Astrocyte (in vitro differentiated cells and primary cell): ENCODE measurements at places on chromosomes 6 and 20. TPM values are rescaled to one million over a fixed set of nuclear protein-coding genes. Genes with fewer than 3 reads are reported as not detected.

GRCh38 chr20:37989601-37990295, 43.5 kb downstream of the TTI1 start:
- H3K27me3 ChIP-seq = no peaks in the 10 kb centered on the region
- DNase-seq = no peak
- H3K36me3 ChIP-seq = no peaks in the 10 kb centered on the region
- peak overlapping the region; percentile 2 for H3K27ac ChIP-seq

GRM1 gene
- 0.05 and 0.07 TPM in 2 replicates for total RNA-seq

SLC22A3 gene
- 0.57 and 0.89 TPM in 2 replicates for total RNA-seq

DNA sequence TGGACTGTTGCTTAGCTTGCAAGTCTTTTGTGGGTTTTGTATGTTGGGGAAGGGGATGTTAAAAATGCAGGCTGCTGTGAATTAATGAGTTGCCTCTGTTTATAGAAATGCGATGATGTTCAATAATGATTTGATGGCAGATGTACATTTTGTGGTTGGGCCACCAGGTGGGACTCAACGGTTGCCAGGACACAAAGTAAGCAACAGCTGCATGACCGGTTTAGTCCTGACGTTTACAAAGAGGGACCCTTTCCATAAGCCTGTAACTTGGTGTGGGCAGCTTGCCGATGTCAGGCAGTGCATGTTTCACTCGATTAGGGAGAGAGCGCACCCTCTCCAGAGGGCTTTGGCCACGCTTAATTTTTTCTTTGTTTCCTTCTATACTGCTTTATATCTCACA, 1.3 kb downstream of the BTBD3 start:
- H3K4me1 ChIP-seq = peaks cover 6% of the 10 kb centered on the region
- no peak overlapping the region for H3K4me3 ChIP-seq
- peak; percentile 12 for DNase-seq
- peaks cover 10% of the 10 kb centered on the region for H3K36me3 ChIP-seq

DNA sequence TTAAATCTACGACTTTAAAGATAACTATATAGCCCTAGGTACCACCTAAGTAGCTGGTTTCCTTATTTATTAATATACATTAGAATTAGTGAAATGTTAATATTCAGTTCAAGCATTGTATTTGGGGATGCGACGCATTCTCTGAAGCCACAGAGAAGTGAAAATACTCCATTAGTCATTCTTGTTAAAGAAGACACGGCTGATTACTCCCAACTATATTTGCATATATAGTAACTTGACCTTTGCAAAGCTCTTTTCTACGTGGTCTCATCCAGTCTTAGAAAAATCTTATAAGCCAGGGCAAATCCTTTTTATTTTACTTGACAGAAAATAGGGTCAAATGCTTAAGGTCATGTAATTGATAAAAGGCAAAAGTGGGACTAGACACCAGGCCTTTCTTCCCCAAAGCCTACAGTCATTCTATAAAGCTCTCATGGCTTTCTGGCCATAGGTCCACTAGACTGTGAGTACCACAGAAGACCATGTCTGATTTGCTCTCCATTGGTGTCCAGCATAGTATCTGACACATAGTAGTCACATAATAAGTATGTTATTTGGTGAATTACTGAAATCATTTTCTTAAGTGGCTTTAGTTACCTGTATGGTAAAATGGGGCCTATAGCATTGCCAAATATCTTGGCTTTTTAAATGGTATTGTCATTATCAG, 11.3 kb downstream of the ZHX3 start:
- H3K36me3 ChIP-seq = no peaks in the 10 kb centered on the region
- H3K27ac ChIP-seq = no peak overlapping the region
- DNase-seq = no peak

- H3K27ac ChIP-seq = no peak within 1 kb of the TSS
- no peaks in the 10 kb centered on the region for H3K4me1 ChIP-seq
- peak; percentile 22 for DNase-seq
- peaks cover 12% of the 10 kb centered on the region for H3K27me3 ChIP-seq
- peak within 1 kb of the TSS; percentile 55 for H3K4me3 ChIP-seq
- no peaks in the 10 kb centered on the region for H3K36me3 ChIP-seq
Observed at GRCh38 chr6:11043961-11044711, at the start of gene ELOVL2. ELOVL2 (minus strand) TSS chr6:11044305; CDS start chr6:11044230, 75 bp downstream.

DNA sequence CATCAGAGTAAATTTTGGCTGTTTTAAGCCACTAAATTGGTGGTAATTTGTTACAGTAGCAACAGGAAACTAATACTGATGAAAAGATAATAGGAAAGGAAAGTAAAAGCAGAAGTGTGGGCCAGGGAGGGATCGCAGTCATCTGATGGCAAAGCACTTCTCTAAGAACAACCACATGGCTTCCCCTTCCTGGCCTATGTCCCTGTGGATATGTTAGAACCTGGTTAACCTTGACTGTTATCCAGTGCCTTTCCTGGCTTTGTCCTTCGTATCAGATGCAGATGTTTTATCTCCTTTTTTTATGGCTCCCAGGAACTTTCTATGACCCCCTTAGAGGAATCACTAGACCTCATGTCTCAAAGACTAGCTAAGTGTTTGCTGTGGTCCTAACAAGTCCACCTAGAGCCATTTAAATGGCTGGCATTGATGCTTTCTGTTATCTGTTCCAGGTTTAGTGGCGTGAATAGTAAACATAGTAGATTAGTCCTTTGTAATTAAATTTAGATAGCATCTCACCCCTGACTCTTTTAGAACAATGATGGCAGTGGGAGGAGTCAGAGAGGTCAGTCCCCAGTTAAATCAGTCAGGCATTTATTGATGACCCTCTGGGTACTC, 79.2 kb upstream of the PHACTR2 start:
- peaks cover 6% of the 10 kb centered on the region for H3K4me1 ChIP-seq
- H3K36me3 ChIP-seq = no peaks in the 10 kb centered on the region
- DNase-seq = no peak
- no peak overlapping the region for H3K27ac ChIP-seq

DNA sequence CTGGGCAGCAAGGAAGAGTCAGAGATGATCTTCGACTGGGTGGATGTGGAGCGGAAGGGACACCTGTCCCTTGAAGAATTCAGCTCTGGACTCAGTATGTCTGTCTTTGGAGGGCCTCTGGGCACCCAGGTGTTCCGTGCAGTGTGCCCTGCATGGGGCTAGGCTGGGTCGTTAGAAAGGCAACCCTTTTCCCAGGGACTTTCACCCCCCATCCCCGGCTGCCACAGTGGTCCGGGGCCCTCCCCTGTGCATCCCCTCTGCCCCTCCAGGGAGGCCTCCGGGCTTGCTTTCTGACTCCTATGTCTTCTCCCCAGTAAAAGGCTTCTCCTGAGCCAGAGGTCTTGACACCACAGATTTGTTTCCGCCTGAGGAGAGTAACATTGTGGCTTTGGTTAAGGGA, 16.2 kb downstream of the RAB44 start:
- no peaks in the 10 kb centered on the region for H3K36me3 ChIP-seq
- DNase-seq = no peak
- no peak overlapping the region for H3K4me3 ChIP-seq
- no peak overlapping the region for H3K27ac ChIP-seq
- H3K27me3 ChIP-seq = no peaks in the 10 kb centered on the region

FAM83B gene
- 0.79 and 1.9 TPM in 2 replicates for total RNA-seq

UBE2C gene
- 6.2 and 12.3 TPM in 2 replicates for total RNA-seq

- peak; percentile 18 for DNase-seq
- H3K36me3 ChIP-seq = no peaks in the 10 kb centered on the region
- peaks cover 4% of the 10 kb centered on the region for H3K4me1 ChIP-seq
- no peak overlapping the region for H3K27ac ChIP-seq
Observed at GRCh38 chr6:155400654-155400965, 55.0 kb downstream of the NOX3 start.

PEX7 gene
- total RNA-seq = 4.8 and 6.2 TPM in 2 replicates

- no peaks in the 10 kb centered on the region for H3K4me1 ChIP-seq
- H3K4me3 ChIP-seq = no peak overlapping the region
- no peaks in the 10 kb centered on the region for H3K36me3 ChIP-seq
- peaks cover 2% of the 10 kb centered on the region for H3K27me3 ChIP-seq
- no peak overlapping the region for H3K27ac ChIP-seq
- DNase-seq = no peak
Observed at GRCh38 chr20:18048176-18048575, 9.5 kb downstream of the OVOL2 start.

TRIM31 gene
- total RNA-seq = not detected in 2 replicates

KCNK15 gene
- total RNA-seq = 0.14 and 0.17 TPM in 2 replicates
